ENCODE measurements at places on chromosomes 12 and 14. TPM values are rescaled to one million over a fixed set of nuclear protein-coding genes. Genes with fewer than 3 reads are reported as not detected.

The VRTN gene
- total RNA-seq = not detected

The TGM1 gene
- total RNA-seq = 1.2 TPM

The HOXC12 gene
- not detected for total RNA-seq

The OTOGL gene
- total RNA-seq = not detected

The CHPT1 gene
- total RNA-seq = 62.4 TPM

The NEUROD4 gene
- total RNA-seq = not detected

The NINJ2 gene
- total RNA-seq = not detected

The CLEC14A gene
- not detected for total RNA-seq

The ALX1 gene
- total RNA-seq = 5.6 TPM

The ACOT4 gene
- 2.1 TPM for total RNA-seq

The TMEM52B gene
- 0.23 TPM for total RNA-seq

The TESPA1 gene
- not detected for total RNA-seq

The NOVA1 gene
- 6.2 TPM for total RNA-seq

The NOS1 gene
- total RNA-seq = 0.52 TPM

The RNASE1 gene
- total RNA-seq = 0.35 TPM

The OAS2 gene
- total RNA-seq = 0.22 TPM

The IL26 gene
- total RNA-seq = not detected

The ANO6 gene
- total RNA-seq = 56.9 TPM

The ADAM21 gene
- total RNA-seq = not detected

The ANKRD33 gene
- total RNA-seq = 0.08 TPM

The DPY19L2 gene
- 1.7 TPM for total RNA-seq

The OS9 gene
- 119 TPM for total RNA-seq

The RNASE4 gene
- 5.4 TPM for total RNA-seq

The PTPRB gene
- total RNA-seq = 1.1 TPM

The NDUFB1 gene
- 350 TPM for total RNA-seq

The NXPH4 gene
- total RNA-seq = 3.8 TPM

The GMPR2 gene
- total RNA-seq = 54.6 TPM

The RAB2B gene
- 13.3 TPM for total RNA-seq

The ATL1 gene
- 4.8 TPM for total RNA-seq

The CARMIL3 gene
- 0.56 TPM for total RNA-seq

The IFT81 gene
- total RNA-seq = 20.1 TPM

The KRT76 gene
- total RNA-seq = not detected

The C12orf42 gene
- total RNA-seq = not detected

The MYRFL gene
- not detected for total RNA-seq

The NUP37 gene
- 67.7 TPM for total RNA-seq

The DEPDC4 gene
- total RNA-seq = 1.3 TPM

The KRT75 gene
- 0.29 TPM for total RNA-seq

The GNPNAT1 gene
- total RNA-seq = 44.1 TPM

The PLEKHD1 gene
- 0.03 TPM for total RNA-seq

The CLEC4A gene
- not detected for total RNA-seq

The TPH2 gene
- total RNA-seq = not detected

The SALL2 gene
- 1.4 TPM for total RNA-seq

The SYNE3 gene
- total RNA-seq = 0.26 TPM

The PPP2R5E gene
- total RNA-seq = 24.6 TPM

The WNT1 gene
- not detected for total RNA-seq

The CYP27B1 gene
- 1.4 TPM for total RNA-seq
